RWPE1 (cell line): ENCODE measurements at places on chromosomes 7 and 10.

DNA sequence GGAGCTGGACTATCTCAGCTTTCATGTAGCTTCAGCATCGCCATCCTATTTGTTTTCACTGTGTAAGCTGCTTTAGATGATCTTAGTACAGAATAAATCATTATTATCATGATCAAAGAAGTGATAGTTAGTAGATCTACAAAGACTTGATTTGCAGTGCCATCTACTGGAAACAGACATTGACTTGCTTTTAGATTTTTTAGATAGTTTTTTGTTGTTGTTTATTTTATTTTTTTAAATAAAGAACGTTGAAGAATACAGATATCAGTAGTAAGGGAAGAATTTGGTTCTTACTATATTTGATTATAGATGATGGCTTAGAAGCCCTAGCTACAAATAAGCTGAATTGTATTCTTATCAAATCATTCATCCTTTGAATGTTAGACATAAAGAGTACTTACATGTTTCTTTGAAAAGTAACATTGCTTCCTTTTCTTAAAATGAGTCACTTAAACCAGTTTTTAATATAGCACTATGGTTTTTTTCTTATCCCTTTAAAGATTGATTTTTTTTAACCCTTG lies 6.3 kb upstream of the SFMBT2 start:
- no peak for DNase-seq

GRCh38 chr7:40507166-40507565 lies 372.4 kb downstream of the SUGCT start:
- DNase-seq: no peak

DNA sequence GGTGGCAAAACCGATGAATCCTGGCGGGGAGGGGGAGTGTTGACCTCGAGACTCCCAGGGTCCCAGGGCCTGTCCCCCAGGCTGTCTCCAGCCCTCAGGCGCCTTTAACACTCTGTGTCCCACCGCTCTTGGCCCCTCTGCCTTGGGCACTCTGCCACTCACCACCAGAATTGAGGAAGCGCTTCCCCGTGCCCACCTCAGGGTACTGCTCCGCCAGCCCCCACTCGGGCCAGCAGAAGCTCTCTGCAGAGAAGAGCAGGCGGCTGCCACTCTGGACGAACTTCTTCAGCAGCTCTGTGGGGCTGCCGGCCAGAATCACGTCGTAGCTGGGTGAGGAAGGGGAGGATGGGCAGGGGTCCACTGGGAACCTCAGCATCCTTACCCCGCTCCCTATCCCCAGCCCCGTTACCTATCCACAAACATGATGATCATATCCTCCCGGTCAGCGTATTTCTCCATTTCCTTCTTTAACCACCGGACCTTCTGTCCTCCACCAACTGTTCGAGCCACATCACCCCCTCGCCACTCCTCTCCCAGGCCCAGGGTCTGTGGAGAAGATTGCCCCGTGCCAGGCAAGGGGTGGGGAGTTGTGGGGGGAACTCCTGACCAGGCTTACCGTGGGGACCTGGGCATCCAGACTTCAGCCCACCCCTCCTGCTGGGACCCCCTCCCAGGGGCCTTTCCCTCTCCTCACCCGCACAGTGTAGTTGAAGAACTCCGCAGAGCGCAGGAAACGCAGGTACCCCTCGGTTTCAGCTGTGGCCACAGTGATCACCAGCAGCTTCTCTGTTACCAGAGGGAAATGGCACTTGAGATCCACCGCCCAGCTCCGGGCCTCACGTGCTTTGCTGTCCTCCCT lies 1.2 kb downstream of the PLOD3 start:
- DNase-seq: no peak

DNA sequence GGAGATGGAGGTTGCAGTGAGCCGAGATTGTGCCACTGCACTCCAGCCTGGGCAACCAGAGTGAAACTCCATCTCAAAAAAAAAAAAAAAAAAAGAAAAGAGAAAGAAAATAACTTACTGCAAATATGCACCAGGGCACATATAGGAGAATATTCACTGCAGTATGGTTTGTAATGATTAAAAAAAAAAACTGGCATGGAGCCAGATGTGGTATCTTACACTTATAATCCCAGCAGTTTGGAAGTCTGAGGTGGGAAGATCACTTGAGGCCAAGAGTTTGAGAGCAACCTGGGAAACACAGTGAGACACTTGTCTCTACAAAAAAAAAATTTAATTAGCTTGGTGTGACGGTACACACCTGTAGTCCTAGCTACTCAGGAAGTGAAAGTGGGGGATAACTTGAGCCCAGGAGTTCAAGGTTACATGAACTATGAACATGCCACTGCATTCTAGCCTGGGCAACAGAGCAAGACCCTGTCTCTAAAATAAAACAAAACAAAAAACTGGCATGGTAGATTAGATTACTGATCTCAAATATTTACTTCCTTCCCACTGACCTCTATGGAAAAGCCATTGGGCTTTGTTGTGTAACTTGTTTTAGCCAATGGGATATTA lies 85.6 kb downstream of the MICU1 start:
- no peak for DNase-seq

DNA sequence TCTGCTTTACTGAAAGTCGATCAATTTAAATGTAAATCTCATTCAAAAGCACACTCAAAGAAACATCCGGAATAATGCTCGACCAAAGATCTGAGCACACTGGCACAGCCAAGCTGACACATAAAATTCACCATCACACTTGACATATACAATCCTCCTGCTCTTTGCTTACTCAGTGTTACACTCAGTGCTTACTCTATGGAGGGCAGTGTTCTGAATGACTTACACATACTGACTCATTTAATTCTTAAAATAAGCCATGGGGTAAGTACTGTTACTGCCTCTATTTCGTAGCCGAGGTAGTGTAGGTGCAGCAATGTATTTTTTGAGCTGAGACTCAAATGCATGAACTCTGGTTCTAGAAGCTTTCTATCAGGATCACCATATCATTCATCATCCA lies 421.5 kb upstream of the LRRN3 start:
- DNase-seq: no peak

DNA sequence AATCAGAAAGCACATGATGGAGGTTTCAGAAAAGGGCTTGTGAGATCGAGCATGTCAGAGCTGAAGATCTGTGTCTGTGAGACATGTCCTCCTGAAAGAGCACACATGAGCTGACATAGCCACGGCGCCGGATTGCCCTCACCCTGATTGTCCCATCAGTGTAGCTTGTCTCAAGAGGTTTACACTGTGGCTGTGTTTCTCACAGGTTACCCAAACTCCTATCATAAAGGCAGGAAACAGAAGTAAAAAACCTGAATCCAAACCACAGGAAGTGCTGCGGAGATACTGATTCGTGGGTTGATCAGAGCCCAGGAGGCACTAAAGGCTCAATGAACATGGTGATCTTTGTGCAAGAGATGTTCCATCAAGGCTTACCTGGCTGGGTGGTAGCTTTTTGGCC lies 3.9 kb upstream of the ATP6V0E2 start:
- DNase-seq: no peak

DNA sequence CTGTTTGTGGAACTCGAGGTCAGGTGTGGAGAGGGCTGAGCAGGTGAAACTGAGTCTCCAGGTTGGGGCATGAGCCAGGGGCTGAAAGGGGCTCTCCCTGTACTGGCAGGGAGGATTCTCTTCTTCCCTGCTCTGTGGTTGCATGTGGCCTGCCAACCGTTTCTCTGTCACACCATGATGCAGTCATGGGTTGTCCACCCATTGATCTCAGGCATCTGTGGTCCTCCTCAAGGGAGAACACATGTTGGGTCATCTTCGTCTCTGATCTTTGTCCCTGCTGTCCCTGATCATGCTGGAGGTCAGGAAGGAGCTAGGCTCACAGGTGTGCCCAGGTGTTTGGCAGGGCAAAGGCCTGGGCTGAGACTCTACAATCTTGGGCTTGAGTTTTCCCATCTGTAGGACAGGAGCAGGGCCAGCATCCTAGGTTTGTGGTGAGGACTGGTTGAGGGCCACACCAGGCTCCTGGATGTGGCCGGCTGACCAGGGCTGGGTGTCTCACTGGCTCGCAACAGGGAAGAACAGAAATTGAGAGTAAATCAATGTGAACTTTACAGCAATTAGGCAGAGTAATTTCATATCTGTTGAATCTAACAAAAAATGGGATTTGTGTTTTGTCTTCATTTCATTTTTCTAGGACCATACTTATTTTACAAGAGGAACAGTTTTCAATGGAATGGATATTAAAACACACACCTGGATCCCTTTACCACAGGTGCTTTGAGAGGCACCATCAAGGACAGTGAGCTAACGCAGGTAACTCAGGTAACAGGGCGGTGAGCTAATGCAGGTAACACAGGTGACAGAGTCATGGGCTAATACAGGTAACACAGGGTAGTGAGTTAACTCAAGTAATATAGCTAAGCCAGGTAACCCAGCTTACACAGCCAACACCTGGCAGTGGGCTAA lies 58.5 kb upstream of the IGFBP3 start:
- DNase-seq: no peak

DNA sequence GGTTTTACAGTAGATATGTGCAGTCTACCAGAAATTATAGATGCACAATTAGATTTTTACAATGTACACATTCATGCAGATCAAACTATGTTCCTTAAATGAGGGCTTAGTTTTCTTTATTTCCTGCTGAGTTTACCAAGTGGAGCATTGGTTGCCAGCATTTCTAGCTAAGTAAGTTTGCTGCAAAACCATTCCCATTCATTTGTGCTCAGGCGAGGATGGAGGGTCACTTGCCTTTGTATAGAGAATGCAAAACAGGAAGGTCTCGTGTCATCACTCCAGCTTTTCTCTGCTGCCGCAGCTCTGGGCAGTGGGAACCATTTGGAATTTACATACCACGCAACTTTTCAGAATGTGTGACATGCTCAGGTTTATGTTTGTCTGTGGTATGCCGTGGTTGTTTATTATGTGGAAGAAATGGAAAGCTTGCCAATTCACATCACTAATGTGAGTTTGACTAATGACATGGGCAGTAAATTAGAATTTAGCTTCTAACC lies 198.6 kb downstream of the TRIL start:
- no peak for DNase-seq

DNA sequence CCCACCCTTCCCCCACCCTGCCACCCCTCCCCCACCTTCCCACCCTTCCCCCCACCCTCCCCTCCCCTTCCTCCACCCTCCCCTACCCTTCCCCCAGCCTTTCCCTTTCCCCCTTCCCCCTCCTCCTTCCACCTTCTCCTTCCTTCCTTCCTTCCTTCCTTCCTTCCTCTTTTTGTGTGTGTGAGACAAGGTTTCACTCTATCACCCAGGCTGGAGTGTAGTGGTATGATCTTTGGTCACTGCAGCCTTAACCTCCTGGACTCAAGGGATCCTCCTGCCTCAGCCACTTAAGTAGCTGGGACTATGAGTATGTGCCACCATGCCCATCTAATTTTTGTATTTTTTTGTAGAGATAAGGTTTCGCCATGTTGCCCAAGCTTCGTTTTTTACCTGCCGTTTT lies 35.2 kb downstream of the CYP17A1 start:
- no peak for DNase-seq

GRCh38 chr7:138542183-138542582 lies 82.1 kb downstream of the TRIM24 start:
- DNase-seq: no peak

- no peak for DNase-seq
Observed at GRCh38 chr7:135673360-135673706, 11.0 kb downstream of the STMP1 start.

DNA sequence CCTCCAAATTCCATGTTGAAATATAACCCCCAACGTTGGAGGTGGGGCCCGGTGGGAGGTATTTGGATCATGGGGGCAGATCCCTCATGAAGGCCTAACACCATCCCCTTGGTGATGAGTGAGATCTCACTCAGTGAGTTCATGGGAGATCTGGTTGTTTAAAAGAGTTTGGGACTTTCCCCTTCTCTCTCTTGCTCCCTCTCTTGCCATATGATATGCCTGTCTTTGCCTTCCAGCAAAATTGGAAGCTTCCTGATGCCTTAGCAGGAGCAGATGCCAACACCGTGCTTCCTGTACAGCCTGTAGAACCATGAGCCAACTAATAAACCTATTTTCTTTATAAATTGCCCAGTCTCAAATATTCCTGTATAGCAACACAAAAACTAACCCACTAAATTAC lies 55.7 kb upstream of the CDK1 start:
- DNase-seq: no peak

GRCh38 chr7:158406364-158406763 lies 181.3 kb downstream of the PTPRN2 start:
- no peak for DNase-seq

GRCh38 chr7:131667699-131668098 lies 111.3 kb upstream of the PODXL start:
- DNase-seq: no peak

DNA sequence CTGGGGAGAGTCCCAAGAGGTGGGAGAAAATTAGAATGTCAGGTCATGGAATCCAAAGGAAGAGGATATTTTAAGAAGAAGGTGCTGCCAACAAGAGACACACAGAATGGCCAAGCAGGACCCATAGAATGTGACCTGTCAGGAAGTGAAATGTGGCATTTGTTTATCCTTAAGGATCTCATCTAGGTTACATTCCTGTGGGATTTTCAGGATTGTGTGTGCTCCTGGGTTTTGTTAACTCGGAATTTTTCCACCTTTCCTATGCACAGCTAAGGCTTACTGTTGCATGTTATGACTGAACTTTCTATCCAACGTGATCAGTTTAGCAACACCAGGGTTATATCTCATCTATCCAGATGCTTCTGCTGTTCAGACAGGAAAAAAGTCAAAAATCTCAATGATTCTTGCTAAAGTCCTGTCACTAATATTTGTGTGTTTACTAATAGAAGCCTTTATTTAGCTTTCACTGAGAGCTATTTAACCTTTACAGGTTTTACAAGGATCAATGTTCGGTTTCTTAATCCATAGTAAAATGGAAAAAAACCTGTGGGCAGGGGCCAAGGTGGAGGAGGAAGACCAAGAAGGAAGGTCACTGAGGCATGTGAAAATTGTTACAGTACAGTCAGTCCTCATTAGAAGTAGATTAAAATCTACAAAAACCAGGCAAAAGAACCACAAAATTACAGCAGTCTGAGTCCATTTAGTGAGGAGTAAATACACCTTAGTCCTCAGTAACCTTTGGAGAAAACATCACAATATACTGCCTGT lies 437.8 kb upstream of the NPVF start:
- no peak for DNase-seq

DNA sequence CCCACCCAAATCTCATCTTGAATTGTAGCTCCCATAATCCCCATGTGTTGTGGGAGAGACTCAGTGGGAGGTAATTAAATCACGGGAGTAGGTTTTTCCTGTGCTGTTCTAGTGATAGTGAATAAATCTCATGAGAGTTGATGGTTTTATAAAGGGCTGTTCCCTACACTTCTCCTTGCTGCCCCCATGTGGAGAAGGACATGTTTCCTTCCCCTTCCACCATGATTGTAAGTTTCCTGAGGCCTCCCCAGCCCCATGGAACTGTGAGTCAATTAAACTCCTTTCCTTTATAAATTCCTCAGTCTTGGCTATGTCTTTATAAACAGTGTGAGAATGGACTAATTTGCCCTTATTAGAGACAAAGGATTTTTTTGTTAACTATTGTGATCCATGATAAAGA lies 48.5 kb upstream of the MKX start:
- no peak for DNase-seq

DNA sequence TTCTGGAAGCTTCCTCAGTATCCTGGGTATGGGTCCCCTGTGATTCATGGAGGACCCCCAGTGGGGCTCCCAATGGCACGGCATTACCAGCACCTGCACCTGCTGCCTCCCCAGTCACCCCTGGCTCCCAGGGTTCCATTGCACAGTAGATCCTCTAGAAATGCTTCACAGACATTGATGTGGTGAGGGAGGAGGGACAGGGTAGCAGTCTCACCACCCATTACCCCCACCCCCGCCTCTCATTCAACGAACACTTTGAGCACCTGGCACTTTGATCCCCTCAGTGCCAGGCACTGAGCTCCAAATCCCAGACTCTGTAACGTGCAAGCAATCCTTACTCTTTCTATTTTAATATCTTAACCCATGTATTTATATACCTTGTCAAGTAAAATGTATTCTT lies 26.8 kb upstream of the PSAP start:
- no peak for DNase-seq

- DNase-seq: no peak
Observed at GRCh38 chr10:1591045-1591444, 146.3 kb downstream of the ADARB2 start.
